ENCODE measurements at places on chromosomes 7 and 10.

- no peak for DNase-seq
These were observed 160.6 kb upstream of the EEPD1 start for GRCh38 chr7:35992436-35992835.

- DNase-seq = peak; percentile 85
These were observed 42.4 kb downstream of the TBATA start for GRCh38 chr10:70742537-70743429.

GRCh38 chr10:89861199-89861573 is 159.8 kb downstream of the KIF20B start:
- no peak for DNase-seq

DNA sequence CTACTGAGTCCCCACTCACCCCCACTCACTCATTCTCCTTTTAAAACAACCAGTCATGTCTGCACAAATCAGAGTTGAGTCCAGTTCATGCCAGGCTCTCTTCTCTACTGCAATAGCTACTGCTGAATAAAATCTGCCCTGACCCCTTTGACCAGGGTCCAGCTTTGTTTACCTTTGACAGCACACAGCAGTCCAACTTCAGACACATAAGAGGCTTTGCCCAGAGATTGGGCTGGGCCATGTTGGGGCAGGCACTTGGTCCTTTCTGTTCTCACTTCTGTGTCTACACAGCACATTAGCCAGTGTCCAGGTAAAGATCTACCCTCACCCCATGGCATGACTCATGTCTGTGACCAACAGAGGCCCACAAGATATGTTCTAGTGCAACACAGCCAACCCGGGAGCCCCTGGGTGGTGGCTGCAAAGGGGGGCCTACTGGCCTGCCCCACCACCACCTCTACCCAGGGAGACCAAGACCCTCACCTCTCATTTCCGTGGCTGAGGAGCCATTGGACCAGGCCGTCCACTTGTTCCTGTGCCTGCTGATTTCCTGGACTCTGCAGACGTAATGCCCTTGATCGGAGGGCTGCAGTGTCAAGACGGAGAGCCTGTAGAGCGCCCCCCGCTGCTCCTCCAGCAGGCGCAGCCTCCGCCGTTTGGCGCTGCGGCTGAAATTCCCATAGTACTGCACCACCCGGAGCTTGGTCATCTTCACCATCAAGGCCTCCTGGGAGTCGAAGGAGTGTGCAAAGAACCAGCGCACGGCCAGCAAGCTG is 8.0 kb downstream of the VSTM4 start:
- no peak for DNase-seq

DNA sequence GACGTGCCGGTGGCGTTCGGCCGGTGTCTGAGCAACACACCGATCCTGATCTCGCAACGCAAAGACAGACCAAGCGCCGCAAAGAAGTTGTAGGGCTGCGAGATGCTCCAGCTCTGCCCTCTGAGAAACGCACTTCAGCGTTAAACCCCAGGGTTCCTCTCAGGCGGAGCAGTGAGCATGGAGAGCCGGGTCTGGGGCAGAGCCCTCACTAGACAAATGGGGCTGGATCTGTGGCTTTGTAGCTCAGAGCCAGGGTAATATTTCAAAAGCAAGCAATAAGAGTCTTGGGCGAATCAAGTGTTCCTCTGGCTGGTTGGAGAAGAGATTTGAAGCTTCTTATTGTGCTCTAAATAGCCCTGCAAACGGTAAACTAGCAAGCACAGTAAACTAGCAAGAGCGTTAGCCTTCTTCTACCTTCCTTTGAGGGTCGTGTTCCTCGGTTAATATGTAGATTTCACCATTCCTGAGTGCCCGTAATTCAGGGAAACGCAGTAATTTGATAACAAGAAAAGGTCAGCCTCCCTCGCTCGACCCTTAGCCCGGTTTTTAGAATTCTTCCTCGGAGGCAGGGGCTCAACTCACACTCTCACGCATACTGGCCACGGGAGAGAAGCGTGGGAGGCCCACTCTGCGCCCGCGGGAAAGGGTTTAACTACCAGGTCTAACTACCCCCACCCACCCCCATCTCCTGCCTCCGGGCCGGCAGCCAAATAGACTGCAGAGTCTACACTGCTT is 6.7 kb downstream of the SKAP2 start:
- DNase-seq = peak; percentile 69

DNA sequence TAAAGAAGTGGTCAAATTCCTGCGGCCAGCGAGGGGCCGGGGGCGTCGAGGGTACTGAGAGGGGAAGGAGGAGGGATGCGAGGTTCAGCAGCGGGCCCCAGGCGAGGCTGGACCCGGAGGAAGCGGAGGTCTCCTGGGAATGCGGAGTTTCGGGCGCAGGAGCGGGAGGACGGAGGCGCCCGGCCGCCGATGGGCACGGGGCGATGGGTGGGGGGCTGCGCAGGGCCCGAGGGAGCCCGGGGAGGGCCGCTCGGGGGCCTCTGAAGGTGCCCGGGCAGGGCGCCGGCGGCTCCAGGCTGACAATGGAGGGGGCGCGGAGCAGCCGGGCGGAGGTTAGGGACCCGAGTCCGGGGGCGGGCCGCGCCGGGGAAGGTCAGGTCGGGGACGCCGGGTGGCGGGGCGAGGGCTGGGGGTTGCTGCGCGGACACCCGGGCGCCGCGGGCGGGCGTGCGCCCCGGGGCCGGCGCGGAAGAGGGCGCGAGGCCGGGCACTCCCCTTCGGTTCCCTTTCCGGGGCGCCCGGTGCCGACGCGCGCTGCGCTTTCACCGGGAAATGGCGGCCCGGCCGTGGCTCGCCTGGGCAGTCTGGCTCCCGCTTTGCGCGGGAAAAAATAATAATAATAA is 683 bp downstream of the MACROH2A2 start:
- peak; percentile 32 for DNase-seq

DNA sequence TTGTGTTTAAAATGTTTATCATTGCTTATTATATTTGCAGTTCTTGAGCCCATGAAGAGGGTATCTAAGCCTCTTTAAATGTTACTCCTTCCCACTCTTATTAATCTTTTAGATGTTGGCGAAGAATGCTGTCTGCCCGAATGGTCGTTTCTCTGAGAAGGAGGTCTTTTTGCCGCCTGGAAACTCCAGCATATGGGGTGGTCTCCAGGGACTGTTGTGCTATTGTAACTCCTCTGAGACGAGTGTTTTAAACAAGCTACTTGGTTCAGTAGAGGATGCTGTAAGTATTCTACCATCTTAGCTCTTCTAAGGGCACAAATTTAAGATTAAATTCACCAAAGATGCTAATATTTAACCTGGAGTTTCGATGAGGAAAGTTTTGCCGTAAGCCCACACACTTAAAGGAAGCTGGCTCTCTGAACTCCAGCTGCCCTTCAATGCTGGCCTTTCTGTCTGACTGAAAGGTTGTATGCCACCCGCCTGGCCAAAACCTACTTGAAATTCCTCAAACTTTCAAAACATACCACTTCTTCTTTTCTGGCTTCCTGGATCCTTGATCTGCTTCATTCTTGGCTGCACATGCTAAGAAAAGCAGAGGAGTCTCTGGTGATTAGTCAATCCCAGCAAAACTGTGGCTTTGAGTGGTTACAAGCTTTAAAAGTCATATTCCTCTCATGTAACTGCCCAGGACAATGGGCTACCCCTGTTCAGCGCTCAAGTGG is 74.7 kb downstream of the ABCA13 start:
- peak; percentile 34 for DNase-seq

DNA sequence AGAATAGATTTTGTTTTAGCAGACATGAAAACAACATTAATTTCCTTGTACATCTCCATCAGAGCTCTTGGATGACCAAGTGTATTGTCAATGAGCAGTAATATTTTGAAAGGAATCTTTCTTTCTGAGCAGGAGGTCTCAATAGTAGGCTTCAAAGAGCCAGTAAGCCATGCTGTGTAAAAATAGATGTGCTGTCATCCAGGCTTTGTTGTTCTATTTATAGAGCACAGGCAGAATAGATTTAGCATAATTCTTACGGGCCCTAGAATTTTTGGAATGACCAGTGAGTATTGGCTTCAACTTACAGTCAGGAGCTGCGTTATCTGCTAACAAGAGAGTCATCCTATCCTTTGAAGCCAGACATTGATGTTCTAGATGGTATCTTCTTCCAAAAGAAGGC is 19.0 kb downstream of the MINPP1 start:
- no peak for DNase-seq

DNA sequence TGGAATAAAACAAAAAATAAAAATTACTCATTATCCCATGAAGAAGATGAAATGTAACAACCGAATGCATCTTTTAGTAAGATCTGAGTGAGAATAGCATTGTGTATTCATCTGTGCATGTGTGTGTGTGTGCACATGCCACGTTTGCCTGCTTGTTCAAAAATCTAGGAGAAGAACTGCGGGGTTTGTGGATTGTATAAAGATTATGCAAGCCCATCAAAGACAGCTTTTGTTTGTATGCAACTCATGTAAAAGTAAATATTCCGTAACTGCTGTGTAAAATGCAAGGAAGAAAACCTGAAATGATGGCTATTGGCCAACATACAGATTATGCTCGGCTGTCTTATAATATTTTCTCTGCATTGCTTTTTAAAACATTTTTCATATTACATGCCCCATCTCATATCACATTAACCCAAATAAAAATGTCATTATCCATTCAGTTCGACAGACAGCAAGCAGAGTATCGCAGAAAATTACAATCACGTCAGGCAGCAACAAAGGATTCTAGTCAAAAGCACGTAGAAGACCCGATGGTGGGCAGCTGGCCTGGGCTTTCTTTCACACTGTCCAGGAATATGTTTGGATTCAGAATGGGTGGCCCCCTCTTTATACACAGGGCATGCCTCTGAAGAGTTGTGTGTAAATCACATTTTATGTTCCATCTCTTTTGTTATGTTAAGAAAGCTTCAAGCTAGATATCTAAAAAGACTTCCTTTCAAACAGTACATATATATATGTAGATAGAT is 114.0 kb downstream of the PARP12 start:
- no peak for DNase-seq

DNA sequence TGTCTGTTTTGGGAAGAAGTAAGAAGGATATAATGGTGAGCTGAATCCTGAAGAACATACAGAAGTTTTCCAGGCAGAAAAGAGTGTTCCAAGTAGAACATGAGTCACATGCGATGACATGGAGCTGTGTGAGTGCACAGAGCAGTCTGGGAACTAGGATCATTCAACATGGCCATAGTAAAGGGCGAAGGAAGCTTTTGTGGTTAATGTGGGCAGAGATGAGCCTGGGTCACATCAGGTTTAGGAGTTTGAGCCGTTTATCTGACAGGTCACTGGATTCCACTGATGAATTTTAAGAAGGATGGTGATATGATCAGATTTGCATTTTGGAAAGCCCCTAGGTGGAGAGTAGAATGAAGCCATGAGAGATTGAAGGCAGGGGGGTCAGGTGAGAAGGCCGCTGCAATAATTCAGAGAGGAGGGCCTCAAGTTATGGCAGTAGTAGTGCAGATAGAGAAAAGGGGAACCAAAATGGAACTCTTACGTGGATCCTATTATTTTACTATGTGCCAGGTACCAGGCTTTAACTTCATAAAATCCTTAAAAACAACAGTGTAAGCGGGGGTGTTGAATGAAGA is 171.3 kb downstream of the RNLS start:
- no peak for DNase-seq

Data from hematopoietic multipotent progenitor cell treated with erythropoietin and hydrocortisone succinate and interleukin-3 and kit ligand, for 4 days (in vitro differentiated cells).